ENCODE measurements at places on chromosomes 5 and 9. TPM values are rescaled to one million over a fixed set of nuclear protein-coding genes. Genes with fewer than 3 reads are reported as not detected.

Gene TTLL11
- total RNA-seq = 10.0 TPM

Gene SLC34A1
- 0.91 TPM for total RNA-seq

Gene TNC
- 254 TPM for total RNA-seq

Gene GDA
- total RNA-seq = 31.4 TPM

Gene DEPDC1B
- 0.50 TPM for total RNA-seq

Gene SLC6A7
- not detected for total RNA-seq

Gene OR13C9
- total RNA-seq = not detected

Gene ATG12
- 30.1 TPM for total RNA-seq

Gene MYMK
- not detected for total RNA-seq

Gene RHOBTB3
- 54.5 TPM for total RNA-seq

Gene NRG2
- 1.9 TPM for total RNA-seq

- peak; percentile 86 for DNase-seq
Measured at GRCh38 chr9:84697509-84698114, 28.1 kb downstream of the NTRK2 start.

DNA sequence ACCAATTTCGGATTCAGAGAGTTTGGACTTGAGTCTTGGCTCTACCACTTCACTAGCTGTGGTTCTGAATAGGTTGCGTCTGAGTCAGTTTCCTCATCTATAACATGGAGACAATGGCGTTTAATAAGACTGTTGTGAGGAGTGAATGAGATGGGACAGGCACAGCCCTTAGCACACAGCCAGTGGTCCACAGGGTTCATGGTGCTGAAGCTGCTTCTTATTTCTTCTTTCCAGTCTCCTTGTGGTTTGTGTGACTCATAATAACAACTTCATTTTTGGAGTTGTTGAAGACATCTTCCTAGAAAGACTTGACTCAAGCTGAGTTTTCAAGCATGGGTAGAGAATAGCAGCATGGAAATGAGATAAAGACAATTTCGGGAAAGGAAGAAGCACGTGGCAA lies 172.6 kb upstream of the PPP2R2B start:
- no peak for DNase-seq

DNA sequence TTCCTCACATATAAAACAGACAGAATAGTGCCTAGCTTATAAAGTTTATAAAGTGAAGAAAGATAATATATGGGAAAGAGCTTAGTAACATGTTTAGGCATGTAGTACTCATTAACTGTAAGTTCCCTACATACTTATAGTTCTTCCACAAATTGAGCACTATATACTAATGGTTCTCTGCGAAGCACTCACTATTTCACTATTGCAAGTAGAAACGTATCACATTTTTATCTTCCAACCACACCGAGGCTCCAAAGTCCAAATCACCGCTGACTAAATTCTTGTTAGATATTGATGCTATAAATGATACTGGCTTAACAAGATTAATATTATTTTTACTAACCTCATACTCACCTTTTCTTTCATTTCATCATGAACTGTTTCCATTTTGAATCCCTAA lies 61.0 kb downstream of the FBXW11 start:
- DNase-seq = no peak

DNA sequence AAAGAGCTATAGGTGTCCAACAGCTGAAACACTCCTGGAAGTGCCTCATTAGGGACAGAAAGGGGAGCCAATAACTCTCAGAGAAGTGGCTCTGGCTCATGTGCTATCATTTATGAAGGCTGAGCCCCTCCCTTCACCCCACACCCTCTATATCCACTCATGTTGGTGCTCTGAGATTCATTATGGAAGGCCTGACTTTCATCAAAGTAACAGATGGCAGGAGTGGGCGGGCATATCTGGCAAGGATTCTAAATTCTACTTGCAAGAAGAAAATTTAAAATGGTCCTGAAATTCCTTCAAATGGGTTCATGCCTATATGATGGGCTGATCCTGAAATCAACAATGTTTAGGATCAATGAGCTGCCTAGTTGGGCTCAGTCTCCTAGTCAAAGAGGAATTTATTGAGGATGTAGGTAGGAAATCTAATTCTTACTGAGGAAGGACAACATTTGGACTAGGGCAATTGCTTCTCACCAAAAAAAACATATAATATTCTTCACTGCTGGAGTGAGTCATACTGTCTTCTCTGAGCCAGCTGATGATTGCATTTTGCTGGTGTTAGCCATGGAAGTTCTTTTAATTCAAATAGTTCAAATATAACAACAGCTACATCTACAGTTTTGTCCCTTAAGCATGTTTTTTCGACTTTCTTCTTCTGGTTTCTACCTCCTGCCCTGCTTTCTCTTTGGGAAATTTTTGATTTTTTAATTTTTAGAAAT lies 23.5 kb downstream of the NMRK1 start:
- no peak for DNase-seq

DNA sequence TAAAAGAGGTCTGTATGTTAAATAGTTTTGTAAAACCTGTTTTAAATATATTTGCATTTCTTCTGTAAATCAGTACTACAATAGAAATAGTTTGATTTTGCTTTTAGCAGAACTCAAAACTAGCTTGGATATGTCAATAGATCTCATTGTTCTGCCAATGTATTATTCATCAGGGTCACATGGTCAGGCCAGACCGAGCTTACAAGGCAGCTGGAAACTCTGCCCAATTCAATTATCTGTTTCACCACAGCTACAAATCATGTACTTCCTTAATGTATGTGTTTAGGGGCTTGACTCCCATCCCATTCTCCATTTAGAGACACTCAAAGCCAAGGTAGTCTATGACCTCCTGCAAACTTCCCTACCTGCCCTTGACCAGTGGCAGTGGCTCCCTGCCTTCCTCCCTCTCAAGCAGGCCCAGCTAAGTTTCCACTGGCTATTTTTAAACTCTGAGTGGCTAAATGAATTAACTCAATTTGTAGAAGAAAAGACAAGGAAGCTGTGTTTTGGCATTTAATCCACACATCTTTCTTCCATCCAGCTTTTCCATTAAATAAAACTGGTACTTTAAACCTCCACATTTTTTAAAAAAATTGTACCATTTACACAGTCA lies 46.4 kb upstream of the SELENOP start:
- DNase-seq = no peak

DNA sequence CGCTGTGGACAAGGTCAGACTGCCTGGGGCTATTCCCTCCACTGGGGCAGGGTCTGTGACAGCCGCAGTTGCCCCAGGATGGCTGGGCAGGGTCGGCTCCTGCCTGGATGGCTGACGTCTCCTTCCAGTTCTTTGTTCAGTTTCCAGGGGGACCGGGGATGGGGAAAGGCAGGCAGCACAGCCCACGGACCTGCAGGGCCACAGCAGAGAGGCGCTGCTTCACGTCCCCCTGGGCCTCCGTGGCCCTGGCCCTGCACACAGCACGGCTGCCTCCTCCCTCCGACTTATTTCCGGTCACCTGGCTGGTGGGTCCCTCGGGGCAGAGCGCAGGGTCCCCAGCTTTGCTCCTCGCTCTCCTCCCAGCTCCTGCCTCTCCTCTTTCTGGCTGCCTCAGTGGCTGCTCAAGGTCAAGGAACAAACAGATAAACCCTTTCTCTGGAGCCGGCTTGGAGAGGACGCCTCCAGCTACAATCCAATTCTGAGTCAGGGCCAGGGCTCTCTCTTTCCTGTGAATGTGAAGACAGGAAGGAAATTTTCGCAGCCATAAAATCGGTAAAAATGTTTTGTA lies 169.7 kb downstream of the C9orf50 start:
- DNase-seq = no peak

GRCh38 chr5:158387499-158387898 lies 528.6 kb upstream of the CLINT1 start:
- no peak for DNase-seq

GRCh38 chr9:28607843-28608242 lies 1034.6 kb upstream of the C9orf72 start:
- DNase-seq = no peak
